ENCODE measurements at places on chromosomes 12 and 14. TPM values are rescaled to one million over a fixed set of nuclear protein-coding genes. Genes with fewer than 3 reads are reported as not detected.

DNA sequence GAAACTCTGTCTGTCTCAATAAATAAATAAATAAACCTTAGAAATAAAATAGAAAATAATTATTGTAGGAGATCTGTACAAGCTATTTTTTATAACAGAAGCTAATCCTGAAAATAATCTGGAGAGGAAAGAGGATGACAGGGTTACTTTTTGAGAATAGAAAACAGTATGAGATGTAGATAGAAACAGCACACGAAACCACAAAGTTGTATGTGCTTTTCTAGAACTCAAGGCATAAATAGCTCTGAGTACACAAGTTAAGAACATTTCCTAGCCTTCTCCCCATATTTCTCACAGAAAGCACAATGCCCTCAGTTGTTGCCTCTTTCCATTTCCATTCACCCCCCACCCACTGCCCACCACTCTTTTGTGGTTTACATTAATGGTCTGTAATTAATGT, 35.7 kb downstream of the SLC38A4 start:
- DNase-seq, result no peak

DNA sequence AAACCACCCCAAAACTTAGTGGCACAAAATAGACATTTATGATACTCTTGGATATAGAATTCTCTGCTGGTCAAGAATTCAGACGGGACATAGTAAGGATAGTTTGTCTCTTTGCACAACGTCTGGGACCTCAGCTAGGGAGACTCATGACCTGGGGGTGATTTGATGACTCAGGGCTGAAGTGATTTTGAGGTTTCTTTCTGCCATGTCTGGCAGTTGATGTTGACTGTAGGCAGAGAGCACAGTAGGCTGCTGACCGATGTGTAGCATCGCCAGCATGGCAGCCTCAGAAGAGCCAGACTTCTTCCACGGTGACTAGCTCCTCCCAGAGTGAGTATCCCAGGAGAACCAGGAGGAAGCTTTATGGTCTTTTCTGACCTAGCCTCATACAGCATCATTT, 88.9 kb upstream of the FRMD6 start:
- no peak for DNase-seq

DNA sequence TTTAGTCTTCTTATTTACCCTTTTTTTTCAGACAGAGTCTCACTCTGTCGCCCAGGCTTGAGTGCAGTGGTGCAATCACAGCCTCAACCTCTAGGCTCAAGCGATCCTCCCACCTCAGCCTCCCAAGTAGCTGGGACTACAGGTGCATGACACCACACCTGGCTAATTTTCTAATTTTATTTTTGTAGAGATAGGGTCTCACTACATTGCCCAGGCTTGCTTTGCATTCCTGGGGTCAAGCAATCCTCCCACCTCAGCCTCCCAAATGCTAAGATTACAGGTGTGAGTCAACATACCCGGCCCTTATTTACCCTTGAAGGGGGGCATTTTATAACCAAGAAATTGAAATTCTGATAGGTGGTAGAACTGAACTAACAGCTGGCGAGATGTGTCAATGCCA, 21.0 kb downstream of the HECTD4 start:
- no peak for DNase-seq

DNA sequence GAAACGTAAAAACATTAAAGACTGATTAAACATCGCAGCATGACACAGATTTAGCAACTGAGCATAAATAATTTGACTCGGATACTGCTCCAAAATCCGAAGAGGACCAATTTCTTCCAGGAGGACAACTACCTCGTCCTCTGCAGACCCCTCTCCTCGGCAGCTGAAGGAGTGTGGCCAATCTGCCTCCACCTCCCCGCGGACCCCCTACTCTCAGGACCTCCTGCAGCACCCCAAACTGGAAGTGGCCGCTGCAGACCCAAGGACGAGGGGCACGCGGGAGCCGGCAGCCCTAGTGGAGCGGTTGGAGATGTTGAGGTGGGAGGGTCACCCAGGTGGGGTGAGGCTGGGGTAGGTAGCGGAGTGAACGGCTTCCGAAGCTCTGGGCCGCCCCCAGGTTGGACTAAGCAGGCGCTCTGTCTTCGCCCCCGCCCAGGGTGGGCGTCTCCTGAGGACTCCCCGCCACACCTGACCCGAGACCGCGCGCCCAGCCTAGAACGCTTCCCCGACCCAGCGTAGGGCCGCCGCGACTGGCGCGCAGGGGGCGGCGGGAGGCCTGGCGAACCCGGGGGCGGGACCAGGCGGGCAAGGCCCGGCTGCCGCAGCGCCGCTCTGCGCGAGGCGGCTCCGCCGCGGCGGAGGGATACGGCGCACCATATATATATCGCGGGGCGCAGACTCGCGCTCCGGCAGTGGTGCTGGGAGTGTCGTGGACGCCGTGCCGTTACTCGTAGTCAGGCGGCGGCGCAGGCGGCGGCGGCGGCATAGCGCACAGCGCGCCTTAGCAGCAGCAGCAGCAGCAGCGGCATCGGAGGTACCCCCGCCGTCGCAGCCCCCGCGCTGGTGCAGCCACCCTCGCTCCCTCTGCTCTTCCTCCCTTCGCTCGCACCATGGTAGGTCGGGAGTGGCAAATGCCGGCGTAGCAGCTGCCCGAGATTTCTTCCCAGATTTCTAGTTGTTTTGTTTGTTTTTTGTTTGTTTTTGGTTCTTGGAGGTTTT, at the start of gene CALM1:
Gene CALM1 (plus strand): TSS at position 689 of the 999 bp plus-strand sequence. CDS start 202 bp downstream, at position 891.
- DNase-seq, result peak; percentile 98

DNA sequence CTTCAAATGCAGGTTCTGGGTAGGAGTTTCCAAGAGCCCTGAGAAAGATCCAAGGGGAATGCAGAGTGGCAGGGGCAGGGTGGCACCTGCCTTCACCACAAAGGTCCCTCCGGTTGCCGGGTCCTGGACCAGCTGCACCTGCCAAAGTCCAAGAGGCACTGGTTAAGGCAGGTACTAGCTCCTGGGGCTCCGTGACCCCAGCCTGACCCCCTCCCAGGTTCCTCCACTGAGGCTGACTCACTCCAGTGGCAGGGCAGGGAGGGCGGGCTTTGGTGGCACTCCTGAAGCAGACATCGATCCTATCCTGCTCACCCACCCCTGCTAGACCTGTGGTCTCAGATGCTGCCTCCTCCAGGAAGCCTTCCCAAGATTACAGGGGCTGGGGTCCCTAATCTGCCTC, 11.4 kb downstream of the RPS6KL1 start:
- no peak for DNase-seq

DNA sequence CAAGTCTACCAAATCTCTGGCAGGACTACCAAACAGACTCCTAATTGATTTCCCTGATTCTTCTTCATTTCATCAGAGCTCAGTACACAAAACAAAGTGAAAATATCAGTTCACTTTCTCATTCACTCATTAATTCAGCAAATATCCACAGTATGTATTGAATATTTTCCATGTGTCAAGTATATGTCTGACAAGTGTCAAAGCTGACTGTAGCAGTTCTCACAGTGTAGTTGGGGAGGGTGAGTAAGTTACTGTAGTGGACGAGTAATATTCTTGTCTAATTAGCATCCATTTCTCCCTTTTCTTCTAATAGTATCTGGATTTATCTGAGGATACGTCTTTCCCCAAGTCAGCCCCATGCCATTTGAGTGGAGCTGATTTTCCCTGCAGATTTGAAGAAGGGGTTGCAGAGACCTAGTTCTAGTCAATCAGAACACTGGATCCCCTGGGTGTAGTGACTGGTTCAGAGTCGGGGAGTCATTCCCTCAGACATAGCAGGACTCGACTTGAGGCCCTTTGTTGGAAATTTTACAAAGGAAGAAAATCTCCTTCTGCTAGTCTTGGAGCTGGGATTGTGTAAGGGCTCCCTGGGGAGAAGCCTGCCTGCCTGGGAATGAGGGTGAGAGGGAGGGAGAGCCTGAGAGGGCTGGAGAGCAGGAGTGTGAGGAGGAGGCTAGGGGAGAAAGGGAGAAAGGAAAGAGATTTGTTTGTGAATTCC, 51.4 kb downstream of the GRIP1 start:
- DNase-seq, result no peak

- no peak for DNase-seq
Measured at GRCh38 chr12:80679346-80680131, 27.9 kb upstream of the MYF6 start.

DNA sequence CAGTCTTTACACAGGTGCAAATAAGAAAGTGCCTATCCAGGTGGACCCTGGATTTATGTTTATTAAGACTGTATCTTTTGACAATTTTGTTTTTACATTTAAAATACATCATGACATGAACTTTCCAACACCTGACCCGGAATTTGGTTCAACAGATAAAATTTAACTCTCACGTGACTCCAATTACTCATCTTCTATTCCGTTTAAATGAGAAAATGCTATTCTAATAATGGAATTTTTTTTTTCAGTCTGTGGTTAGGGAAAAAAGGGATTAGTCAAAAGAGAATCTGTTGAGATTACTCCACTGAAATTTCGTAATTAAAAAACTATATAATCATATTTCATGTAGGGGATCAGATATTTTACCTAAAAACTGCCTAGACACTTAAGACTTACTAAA, 11.1 kb downstream of the VPS37B start:
- no peak for DNase-seq

GRCh38 chr14:55077170-55078151, 26.0 kb downstream of the MAPK1IP1L start:
- peak; percentile 10 for DNase-seq

DNA sequence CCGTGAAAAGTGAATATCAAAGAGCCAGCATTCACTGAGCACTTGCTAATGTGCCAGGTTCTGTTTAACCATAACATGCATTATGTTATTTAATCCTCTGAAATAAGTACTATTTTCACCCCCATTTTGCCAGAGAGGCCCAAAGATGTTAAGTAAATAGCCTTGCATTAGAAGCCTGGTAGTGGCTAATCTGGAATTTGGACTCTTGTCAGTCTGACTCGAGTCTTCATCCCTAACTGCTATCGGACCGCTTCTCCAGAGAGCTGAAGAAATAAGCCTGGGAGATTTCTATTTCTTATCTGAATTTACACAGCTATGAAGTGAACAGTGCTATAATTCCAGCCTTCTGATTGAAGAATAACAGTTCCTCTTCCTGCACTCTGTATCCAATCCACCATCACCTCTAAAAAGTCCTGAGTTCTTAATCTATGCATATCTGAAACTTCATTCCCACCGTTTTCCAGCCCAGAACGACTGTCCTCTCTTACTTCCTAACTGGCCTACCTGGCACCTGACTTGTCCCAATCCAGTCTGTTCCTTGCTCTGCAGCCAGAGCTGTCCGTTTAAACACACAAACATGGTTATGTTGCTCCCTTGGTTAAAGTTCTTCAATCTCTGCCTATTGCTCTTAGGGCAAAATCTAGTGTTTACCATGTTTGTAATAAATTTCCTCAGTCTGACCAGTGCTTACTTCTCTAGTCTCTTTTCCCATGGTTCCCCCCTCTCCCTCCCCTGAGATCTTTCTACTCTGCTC, 2.3 kb downstream of the POLR3B start:
- no peak for DNase-seq

GRCh38 chr14:81519200-81520011, 14.2 kb downstream of the SEL1L start:
- DNase-seq, result no peak

- no peak for DNase-seq
Measured at GRCh38 chr12:117847371-117847770, 121.4 kb downstream of the KSR2 start.

DNA sequence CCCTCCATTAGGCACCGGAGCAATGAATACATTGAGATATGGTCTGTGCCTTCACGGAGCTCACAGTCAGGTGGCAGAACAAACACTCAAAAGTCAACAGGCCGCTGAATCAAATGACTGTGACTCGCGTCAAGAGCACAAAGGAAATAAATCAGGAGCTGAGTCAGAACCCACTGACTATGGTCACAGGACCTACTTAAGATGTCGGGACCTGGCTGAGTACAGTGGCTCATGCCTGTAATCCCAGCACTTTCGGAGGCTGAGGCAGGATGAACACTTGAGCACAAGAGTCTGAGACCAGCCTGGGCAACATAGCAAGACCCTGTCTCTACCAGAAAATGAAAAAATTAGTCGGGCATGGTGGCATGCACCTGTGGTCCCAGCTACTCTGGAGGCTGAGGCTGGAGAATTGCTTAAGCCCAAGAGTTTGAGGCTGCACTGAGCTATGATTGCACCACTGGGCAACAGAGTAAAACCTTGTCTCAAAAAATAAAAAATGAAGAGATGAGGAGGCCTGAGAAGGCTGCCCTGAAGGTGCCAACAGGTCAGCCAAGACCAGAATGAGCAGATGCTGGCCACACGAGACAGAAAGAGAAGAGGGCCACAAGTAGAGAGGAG, 19.9 kb downstream of the TMEM233 start:
- DNase-seq, result no peak

GRCh38 chr12:65892841-65893251, 68.6 kb downstream of the HMGA2 start:
- DNase-seq, result no peak

- no peak for DNase-seq
Measured at GRCh38 chr12:101935890-101936746, 58.7 kb downstream of the DRAM1 start.

DNA sequence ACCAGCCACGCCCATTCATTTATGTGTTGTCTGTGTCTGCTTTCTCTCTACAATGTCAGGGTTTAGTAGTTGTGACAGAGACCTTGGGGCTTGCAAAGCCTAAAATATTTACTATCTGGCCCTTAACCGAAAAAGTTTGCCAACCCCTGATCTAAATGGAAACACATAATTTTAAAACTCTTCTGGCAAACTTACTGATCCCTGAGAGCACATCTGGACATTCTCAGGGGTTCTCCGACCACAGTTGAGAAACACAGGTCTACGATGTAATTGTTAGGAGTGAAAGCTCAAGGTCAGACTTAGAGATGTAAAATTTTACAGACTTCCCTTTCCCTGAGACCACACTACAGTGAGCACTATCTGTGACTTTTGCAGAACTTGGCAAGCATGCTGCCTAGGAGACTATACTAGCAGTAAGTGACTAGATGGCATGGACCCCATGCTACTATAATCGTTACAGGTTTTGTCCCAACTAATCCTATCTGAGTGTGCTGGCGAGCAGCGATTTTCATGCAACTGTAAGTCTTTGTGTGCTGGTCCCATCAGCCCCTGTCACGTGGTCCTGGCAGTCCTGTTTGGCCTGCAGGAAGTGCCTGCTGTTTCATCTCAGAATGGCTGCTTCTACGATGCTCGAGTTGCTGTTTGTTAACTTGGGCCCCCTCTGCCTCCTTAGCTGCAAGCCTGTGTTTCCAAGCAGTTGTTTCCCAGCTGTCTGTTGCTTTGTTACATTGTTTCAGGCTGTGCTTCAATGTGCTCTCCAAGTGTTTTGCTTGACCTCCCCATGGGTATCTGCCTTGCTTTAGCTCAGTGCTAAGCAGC, 21.6 kb downstream of the TMTC2 start:
- DNase-seq, result no peak

Gene ATF7IP
- 147 TPM for total RNA-seq

Gene TC2N
- 251 TPM for total RNA-seq

Gene NFATC4
- 0.16 TPM for total RNA-seq

Gene LTBR
- not detected for total RNA-seq

Gene SOCS4
- total RNA-seq, result 18.9 TPM

Gene TMEM132D
- not detected for total RNA-seq

Gene HOXC10
- total RNA-seq, result 0.30 TPM

Data from T-cell (primary cell).